ENCODE measurements at places on chromosomes 11 and 22. TPM values are rescaled to one million over a fixed set of nuclear protein-coding genes. Genes with fewer than 3 reads are reported as not detected.

ARHGAP32 gene
- total RNA-seq = 3.5 TPM

PTS gene
- total RNA-seq = 24.2 TPM

ROBO4 gene
- total RNA-seq = 272 TPM

DGCR6 gene
- total RNA-seq = 0.60 TPM

OR51E2 gene
- total RNA-seq = not detected

TEAD1 gene
- total RNA-seq = 13.9 TPM

MOGAT2 gene
- not detected for total RNA-seq

KCNQ1 gene
- not detected for total RNA-seq

MRGPRX4 gene
- total RNA-seq = 0.79 TPM

SERPING1 gene
- 0.40 TPM for total RNA-seq

Measured in lung microvascular endothelial cell (primary cell).